Bronchial epithelial cell (primary cell): ENCODE measurements at places on chromosomes 16 and 17. TPM values are rescaled to one million over a fixed set of nuclear protein-coding genes. Genes with fewer than 3 reads are reported as not detected.

DNA sequence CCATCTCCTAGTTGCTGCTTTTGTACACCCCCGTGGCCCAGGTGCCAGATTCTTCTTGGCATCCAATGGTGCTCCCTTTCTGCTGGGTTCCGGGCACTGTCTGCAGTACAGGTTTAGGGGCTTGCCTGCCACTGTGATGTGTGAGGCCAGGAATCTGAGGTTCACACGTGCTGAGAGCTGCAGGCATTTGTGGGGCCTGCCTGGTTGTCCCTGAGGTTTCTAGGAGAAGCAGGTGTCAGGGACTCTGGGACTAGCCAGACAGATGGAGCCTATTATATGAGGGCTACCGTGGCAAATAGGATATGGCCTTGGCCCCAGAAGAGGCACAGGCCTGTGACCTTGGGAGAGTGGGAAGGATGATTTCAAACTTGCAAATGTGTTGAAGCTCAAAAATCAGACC is 29.3 kb downstream of the NDEL1 start:
- no peak for DNase-seq

DNA sequence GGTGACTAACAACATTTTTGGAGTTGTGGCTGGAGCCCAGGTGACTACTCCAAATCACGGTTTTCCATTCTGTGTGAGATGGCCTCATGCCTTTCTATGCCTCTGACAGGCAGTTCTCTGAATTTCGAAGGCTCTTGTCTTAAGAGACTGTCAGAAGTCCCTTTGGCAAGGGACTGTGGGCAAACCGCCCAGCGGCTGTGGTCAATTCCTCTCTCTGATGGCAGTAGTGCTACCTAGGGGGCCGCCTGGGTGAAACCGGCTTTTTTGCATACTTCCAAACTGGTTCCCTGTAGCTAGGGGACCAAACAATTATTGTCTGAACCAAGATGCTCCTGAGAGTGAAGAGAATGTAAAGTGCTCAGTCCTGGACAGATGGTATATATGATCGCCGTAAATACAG is 86.3 kb downstream of the SDR42E1 start:
- no peak for DNase-seq

ERN2 gene
- total RNA-seq: 0.26 and 2.2 TPM in 2 replicates

SLC38A8 gene
- not detected in 2 replicates for total RNA-seq

DNA sequence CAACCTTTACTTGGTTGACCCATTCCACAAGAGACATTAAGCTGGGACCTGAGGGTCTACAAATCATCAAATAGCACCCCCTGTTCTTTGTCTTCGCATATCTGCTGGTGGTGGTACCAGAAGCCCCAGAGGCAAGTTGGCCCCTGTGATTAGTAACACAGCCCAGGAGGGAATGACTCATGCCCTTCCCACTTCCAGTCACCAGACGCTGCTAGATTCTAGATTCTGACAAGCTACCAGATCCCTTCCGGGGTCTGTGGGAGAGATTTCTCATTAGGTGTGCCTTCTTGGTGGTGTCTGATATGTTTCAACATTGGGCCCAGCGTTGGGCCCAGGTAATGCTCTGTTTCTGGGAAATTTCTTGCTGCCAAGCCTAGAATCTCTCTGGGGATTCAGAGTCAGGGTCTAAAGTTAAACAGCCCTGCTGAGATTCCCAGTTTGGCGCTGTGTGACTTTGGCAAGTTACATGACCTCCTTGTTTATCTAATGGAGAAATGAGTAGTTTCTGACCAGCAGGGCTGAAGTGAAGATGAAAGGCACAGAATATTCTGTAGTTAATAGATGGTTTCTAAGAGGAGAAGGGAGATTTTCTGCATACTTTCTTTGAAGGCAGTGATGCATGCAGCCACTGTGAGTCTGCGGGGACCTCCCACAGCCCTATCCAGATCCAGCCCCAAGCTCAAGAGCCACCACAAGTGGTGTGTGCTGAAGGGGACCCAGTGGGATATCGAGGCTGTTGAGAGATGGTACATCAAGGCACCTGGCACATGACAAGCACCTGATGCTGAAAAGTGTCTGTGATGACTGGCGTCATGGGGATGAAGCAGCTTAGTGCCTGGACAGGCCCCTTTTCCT is 3.9 kb downstream of the TRPV2 start:
- peak; percentile 84 for DNase-seq

SLFN14 gene
- not detected in 2 replicates for total RNA-seq

DNA sequence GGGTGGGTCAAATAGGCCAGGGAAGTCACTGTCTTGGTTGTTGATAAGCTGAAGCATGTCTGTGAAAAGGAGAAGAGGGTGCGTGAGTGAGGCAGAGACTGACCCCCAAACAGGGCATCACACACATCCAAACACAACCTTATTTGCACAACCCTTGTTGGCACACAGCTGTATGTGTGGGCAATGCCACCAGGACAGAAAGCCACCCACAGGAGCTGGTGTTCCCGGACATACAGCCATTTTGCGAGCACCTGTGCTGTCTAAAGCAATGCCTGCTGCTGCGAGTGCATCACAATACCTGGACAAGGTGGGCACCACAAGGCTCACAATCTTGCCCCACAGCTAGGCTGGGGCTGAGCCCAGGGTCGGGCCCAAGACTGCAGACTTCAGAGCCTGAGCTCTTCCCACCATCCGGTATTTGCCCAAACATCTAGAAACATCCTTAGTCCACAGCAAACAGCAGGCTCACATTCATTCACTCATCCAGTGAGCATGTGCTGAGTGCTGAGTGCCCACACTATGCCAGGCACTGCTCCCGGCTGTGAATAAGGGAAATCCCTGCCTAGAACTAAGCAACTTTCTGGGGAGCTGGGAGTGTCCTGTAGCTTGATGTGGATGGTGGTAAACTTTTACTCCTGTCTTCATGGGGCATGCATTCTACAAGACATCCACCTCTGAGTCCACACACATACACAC is 16.2 kb downstream of the SREBF1 start:
- DNase-seq: no peak

FBXO39 gene
- 0.13 TPM in 1 of 2 replicates, not detected in the other for total RNA-seq

DNA sequence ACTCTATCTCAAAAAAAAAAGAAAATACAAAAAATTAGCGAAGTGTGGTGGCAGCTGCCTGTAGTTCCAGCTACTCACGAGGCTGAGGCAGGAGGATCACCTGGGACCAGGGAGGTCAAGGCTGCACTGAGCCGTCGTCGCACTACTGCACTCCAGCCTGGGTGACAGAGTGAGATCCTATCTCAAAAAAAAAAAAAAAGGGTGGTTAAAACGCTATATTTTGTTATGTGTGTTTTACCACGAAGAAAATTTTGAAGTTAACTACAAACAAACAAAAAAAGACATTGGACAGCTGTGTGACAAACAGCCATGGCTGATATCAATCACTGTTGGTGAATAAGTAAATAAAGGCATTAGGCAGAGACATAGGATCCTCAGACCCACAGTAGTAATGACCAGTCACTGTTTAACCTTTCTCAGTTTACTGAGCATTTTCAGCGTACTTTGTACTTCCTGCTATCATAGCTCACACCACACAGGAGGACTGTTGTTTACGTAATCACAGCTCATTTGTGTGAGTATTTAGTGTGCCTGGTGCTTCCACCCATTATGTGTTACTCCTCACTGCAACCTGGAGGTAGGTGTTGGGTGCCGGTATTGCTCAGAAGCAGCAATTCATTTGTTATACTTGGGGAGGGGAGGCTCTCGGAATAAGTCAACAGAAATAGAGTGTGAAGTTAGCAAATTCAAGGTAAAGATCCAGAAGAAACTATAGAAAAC is 55.4 kb downstream of the COPRS start:
- DNase-seq: peak; percentile 80

DNA sequence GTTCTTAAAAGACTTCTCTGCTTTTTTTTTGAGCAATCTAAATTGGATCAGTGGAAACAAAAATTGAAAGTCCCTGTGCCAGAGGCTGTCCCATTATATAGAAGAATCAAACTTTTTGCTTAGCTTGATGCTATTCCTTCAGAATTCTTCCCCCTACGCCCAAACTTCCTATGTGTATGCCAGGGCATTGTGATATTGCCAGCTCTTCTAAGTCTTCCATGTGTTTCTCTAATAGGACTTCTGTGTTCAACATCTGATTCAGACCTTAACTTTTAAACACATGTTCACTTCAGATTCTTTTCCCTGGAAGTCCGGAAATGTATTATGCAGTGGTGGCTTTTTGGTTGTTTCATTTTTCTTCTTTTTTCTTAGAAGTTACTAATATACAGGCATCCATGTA is 18.7 kb downstream of the PTRH2 start:
- no peak for DNase-seq

DNA sequence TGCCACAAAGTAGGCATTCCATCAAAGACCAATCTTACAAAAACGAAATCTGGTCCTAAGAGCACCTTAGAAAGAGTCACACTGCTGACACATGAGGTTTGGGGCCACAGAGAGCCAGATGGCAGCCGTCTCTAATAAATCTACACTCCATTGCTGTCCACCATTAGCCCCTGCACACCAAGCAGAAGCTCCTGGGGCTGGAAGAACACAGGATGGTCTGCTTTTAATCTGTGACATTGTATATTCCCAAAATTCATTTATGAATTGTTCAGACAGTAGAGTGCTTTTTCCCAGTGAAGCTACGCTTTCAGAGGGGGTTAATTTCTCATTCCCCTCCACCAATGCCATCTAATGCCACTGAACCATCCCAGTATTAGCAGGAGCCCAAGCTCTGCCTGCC is 1.6 kb downstream of the CYB561 start:
- no peak for DNase-seq

DNA sequence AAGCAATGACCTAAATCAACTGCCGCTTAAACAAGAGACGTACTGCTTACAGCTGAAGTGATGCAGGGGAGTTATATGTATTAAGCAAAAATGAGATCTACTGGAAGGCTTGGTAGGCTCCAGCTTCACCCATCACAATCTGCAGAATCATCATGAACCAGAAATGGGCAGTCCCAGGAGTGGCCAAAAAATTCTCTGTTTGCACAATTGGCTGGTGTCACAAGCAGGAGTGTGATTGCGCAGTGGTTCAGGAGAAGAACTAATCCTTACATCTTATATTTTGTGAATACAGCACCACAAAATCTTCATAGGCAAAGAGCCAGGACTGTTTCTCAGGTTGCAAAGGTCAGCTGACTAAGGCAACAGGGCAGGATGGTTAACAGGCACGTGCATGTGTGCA is 75.9 kb downstream of the CES1 start:
- DNase-seq: no peak

HSF4 gene
- 3.7 and 8.1 TPM in 2 replicates for total RNA-seq

- no peak for DNase-seq
Observed at GRCh38 chr17:13462146-13462545, 139.6 kb downstream of the HS3ST3A1 start.

- no peak for DNase-seq
Observed at GRCh38 chr17:14604591-14605266, 303.8 kb downstream of the HS3ST3B1 start.

- no peak for DNase-seq
Observed at GRCh38 chr17:75568412-75569255, 19.0 kb upstream of the MYO15B start.
